Neural progenitor cell (in vitro differentiated cells): ENCODE measurements at places on chromosomes 3 and 15.
A peak's percentile ranks its signal among the peaks of the same experiment; 100 is the strongest.

- no peak for DNase-seq
These were observed 23.3 kb downstream of the ST3GAL6 start for GRCh38 chr3:98786364-98787006.

- no peak for DNase-seq
These were observed 194.8 kb downstream of the SSR3 start for GRCh38 chr3:156360083-156360482.

DNA sequence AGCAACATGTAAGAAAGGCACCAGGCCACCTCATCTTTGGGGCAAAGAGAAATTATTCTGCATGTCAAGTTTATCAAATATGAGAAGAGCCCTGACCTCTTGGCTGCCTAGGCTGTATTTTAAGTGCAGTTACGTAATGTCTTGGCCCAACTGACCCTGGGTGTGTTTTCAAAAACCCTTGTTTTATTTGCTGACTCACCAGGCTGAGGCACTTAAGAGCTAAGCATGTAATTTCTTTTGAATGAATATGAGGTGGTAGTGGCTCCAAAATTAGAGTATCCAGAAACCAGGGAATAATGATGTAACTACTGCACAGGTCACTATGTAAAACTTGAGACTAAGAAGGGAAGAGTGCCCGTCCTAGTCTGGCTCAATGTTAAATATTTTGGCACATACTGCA, 24.3 kb downstream of the PGPEP1L start:
- no peak for DNase-seq

DNA sequence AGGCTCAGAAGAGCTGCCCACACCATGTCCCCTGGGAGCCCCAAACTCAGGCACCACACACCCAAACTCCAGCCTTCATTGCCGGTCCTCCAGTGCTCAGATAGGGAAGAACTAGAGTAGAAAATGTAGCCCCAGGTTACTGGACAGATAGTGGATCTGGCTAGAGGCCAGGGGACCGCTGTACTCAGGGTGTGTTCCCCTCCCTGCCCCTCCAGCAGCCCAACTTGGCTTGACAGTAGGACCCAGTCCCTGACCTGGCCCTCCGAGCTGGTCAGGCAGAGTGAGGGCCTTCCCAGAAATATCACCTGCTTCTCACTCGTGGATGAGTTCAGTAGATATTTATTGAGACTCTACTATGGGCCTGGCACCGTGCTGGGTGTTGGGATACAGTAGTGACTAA, 100.0 kb downstream of the CORO2B start:
- no peak for DNase-seq

DNA sequence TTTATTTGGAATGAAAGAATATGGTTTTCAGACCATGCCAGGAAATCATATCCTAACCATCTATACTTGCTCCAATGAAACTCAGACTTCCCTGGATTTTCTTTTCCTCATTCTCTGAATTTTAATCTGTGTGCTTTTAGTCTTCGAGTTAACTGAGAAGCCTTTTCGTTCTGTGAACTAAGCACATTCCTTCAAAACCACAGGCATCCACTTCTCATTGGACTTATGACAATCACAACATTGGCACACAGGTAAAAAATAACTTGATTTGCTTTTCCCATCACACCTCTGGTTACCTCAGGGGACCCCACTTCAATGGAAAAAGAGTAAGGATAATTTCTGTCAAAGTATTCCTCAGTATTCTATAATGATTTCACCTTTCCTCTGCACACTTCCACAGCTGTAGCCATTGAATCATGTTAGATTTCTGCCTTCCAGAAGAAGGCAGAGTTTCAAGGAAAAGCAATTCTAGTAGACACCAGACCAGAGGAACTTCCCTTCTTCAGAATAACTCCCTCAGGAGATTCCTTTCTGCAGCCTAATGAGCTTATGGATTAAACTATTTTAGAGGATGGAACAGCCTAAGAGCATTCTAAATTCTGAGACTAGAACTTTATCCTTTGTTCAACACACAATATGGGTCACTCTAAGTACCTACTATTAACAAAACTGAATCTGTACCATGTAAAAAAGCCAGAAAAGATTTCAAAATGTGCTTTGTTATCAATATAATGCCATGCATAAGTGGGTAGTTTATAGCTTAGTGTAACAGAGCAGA, 15.9 kb downstream of the COMMD2 start:
- no peak for DNase-seq

DNA sequence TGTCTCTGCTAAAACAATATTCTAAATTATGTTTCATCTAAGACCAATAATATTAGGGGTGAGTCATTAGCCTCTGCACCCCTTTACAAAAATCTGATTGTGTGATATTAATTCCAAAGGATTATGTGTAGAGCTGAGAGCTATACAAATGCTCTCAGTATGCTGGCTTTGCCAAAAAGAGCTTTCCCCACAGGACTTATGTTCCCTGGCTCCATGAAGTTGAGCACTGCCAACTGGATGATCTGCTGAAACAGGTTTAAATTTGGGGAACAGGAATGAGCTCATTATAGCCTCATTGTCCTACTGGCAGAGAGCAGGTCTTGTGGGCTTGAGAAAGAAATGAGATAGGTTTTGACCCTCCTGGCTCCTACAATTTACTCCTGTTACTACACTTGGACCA, 347.8 kb upstream of the LMCD1 start:
- DNase-seq: no peak

GRCh38 chr15:98981851-98982722, 25.5 kb downstream of the PGPEP1L start:
- DNase-seq: no peak

DNA sequence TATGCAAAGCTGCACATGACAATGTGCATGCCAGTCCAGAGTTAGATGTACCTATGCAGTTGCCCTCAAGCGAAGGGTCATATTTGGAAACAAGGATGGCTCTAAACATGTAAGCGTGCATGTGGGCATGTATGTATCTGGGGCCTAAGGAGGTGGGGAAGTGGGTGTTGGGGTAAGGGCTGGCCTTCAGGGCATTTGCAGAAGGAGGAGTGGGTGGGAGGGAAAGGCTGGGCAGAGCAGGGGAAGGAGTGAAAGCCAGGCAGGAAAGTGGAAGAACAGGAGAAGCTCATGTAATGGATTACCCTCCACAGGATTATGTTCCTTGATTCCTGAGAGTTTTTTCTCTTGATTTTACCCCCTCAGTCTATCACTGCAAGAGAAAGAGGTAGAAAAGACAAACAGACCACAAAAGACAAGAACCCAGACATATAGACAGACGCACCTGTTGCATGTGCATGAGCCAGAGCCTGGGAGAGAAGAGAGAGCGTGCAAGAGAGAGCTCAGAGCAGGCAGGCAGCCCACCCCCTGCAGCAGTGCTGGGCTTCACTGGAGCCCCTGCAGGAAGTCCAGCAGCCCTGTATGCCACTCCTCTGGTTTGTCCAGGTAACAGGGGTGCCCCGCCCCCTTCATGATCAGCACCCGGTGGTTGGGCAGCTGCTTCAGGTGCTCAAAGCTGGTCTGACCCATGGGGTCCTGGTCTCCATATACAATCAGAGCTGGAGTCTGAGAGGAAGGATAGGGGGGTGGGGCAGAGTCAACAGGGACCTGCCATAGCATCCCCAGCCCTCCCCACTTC, 1.8 kb upstream of the PCBP4 start:
- peak; percentile 23 for DNase-seq

GRCh38 chr3:24226397-24226796, 268.3 kb downstream of the THRB start:
- no peak for DNase-seq

GRCh38 chr3:63791974-63792373, 27.1 kb upstream of the C3orf49 start:
- DNase-seq: peak; percentile 35

GRCh38 chr3:136350557-136350956, 100.4 kb downstream of the PCCB start:
- no peak for DNase-seq

GRCh38 chr15:78716651-78717050, 75.6 kb upstream of the CHRNB4 start:
- no peak for DNase-seq

- DNase-seq: no peak
These were observed 120.9 kb upstream of the PDZRN3 start for GRCh38 chr3:73745526-73746191.

DNA sequence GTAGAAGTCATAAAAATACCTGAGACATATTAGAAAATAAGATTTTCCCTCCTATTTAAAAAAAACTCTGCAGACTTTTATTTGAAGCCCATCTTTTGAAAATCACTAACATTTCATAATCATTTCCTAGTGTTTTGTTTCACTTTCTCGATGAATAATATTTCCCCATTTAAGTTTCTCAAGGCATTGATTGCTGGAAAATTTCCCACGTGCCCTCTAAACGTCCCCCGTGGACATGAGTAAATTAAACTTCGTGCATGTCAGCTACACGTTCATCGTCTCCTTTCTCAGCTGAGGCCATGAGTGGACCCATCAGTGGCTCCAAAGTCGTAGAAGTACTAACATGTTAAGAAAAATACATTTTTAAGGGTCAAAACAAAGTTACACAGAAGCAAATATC, 2.0 kb upstream of the TM2D3 start:
- DNase-seq: no peak

- no peak for DNase-seq
These were observed 128.0 kb downstream of the ATP8B4 start for GRCh38 chr15:49990835-49991545.

GRCh38 chr15:51342227-51342999, 958 bp downstream of the GLDN start:
- peak; percentile 23 for DNase-seq

DNA sequence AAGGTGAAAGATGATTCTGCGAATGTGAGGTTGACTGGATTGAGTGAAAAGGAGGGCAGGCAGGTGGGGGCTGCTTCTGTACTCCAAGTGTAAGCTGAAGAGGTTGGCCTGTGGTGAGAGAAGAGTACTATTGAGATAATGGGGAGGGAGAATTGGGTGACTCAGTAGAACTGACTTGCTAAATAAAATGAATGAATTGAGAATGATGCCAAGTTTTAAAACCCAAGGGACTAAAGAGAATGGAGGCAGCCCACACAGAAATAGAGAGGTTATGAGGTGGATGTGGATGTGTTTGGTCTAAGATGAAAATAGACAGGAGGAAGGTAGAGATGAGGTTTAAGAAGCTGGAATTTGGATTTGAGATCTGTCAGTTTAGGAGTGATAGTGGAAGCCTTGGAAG, 5.9 kb downstream of the MME start:
- no peak for DNase-seq

GRCh38 chr15:70343961-70344621, 246.4 kb upstream of the TLE3 start:
- no peak for DNase-seq

DNA sequence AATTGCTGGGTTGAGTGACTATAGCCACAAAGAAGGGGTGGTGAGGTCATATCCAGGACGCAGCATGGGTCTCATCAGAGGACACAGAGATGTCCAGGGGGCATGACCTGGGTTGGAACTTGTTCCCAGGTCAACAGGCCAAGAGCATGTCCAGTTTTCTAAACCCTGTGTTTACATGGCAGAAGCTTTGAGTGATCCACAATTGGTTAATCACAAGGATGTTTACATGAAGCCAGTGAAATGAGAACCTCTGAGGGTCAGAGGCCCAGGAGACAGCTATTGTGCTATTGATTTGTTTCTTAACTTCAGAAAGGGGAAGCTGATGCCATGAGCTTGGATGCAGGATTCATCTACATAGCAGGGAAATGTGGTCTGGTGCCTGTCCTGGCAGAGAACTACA, 42.2 kb upstream of the TOPBP1 start:
- no peak for DNase-seq
